Activated CD8-positive, alpha-beta memory T cell treated with anti-CD3 and anti-CD28 coated beads, Interleukin-2, amount 10 ng/mL, durations not matched to agents 7 days and 5 days (primary cell): ENCODE measurements at places on chromosomes 16 and 17.
A peak's percentile ranks its signal among the peaks of the same experiment; 100 is the strongest.

- H3K27me3 ChIP-seq, result peaks cover 11% of the 10 kb centered on the region
- H3K36me3 ChIP-seq, result no peaks in the 10 kb centered on the region
- H3K4me3 ChIP-seq, result no peak overlapping the region
- H3K27ac ChIP-seq, result no peak overlapping the region
Measured at GRCh38 chr16:79792664-79793351, 192.3 kb upstream of the MAF start.

GRCh38 chr17:13387236-13387635, 214.5 kb downstream of the HS3ST3A1 start:
- DNase-seq, result no peak
- H3K4me3 ChIP-seq, result no peak overlapping the region
- no peaks in the 10 kb centered on the region for H3K4me1 ChIP-seq

- peaks cover 16% of the 10 kb centered on the region for H3K27me3 ChIP-seq
- H3K4me3 ChIP-seq, result no peak overlapping the region
- no peak overlapping the region for H3K27ac ChIP-seq
- H3K36me3 ChIP-seq, result no peaks in the 10 kb centered on the region
Measured at GRCh38 chr17:50890675-50891516, 24.7 kb upstream of the TOB1 start.

- no peak for DNase-seq
- H3K27ac ChIP-seq, result no peak overlapping the region
- H3K4me1 ChIP-seq, result peaks cover 2% of the 10 kb centered on the region
- H3K27me3 ChIP-seq, result peaks cover 40% of the 10 kb centered on the region
Measured at GRCh38 chr17:43897831-43898230, 9.5 kb downstream of the MPP2 start.

DNA sequence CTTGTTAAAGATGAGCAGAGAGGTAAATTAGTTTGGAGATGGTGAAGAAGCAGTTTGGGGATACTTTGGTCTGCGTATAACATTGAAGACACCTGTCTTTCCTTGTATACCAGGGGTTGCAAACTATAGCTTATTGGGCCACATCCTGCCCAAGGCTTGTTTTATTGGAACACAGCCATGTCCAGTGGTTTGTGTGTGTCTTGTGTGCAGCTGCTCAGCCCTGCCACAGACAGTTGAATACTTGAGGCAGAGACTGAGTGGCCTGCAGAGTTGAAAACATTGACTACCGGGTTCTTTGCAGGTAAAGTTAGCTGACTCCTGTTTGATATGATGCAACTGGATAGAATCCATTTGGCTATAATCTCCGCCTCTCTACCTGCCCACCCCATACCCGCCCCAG, 224.4 kb downstream of the PRKCA start:
- H3K36me3 ChIP-seq, result peaks cover 19% of the 10 kb centered on the region
- DNase-seq, result peak; percentile 58
- no peaks in the 10 kb centered on the region for H3K27me3 ChIP-seq
- no peak overlapping the region for H3K4me3 ChIP-seq

DNA sequence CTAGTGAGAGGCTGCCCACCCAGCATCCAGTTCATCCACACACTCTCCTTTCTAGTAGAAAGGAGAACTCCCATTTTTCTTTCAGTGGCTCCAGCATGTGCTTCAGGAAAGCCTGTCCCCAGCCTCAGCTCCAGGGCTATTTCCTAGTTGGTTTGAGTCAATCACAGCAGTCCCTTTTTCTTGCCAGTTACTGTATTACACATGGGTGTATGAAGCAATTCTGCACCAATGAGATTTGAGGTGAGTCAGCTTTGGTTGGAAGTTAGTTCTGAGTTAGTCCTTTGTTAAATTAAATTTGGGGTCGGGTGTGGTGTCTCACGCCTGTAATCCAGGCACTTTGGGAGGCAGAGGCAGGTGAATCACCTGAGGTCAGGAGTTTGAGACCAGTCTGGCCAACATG, 24.8 kb downstream of the RAD51D start:
- H3K36me3 ChIP-seq, result peaks cover 18% of the 10 kb centered on the region
- H3K27me3 ChIP-seq, result no peaks in the 10 kb centered on the region
- peaks cover 15% of the 10 kb centered on the region for H3K4me1 ChIP-seq
- H3K27ac ChIP-seq, result no peak overlapping the region

DNA sequence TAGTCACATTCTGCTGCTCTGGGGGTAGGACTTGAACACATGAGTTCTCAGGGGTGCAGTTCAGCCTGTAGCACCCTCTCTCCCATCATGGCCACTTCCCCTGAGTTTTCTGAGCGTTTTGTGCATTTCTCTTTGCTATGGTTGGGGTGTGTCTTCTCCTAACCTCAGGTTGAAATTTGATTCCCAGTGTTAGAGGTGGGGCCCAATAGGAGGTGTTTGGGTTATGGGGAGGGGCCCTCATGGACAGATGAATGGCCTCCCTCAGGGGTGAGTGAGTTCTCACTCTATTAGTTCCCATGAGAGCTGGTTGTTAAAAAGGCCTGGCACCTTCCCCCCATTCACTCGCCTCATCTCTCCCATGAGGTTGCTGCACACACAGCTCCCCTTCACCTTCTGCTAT, 101.1 kb downstream of the FOXL1 start:
- no peak overlapping the region for H3K4me3 ChIP-seq
- no peak for DNase-seq
- no peaks in the 10 kb centered on the region for H3K36me3 ChIP-seq
- H3K27me3 ChIP-seq, result peaks cover 11% of the 10 kb centered on the region
- no peak overlapping the region for H3K27ac ChIP-seq

GRCh38 chr17:77119668-77120301, 21.0 kb upstream of the SEC14L1 start:
- H3K27me3 ChIP-seq, result no peaks in the 10 kb centered on the region
- no peak overlapping the region for H3K4me3 ChIP-seq
- no peaks in the 10 kb centered on the region for H3K36me3 ChIP-seq
- H3K4me1 ChIP-seq, result peaks cover 18% of the 10 kb centered on the region
- no peak overlapping the region for H3K27ac ChIP-seq
- DNase-seq, result no peak

GRCh38 chr16:68250951-68251350, 5.8 kb downstream of the PLA2G15 start:
- H3K36me3 ChIP-seq, result peaks cover 5% of the 10 kb centered on the region
- peaks cover 10% of the 10 kb centered on the region for H3K4me1 ChIP-seq
- no peak overlapping the region for H3K4me3 ChIP-seq
- H3K27ac ChIP-seq, result no peak overlapping the region
- no peak for DNase-seq

- no peaks in the 10 kb centered on the region for H3K4me1 ChIP-seq
- DNase-seq, result no peak
- H3K27me3 ChIP-seq, result no peaks in the 10 kb centered on the region
- peaks cover 3% of the 10 kb centered on the region for H3K36me3 ChIP-seq
- no peak overlapping the region for H3K4me3 ChIP-seq
Measured at GRCh38 chr17:82178499-82179261, 34.0 kb downstream of the CCDC57 start.

DNA sequence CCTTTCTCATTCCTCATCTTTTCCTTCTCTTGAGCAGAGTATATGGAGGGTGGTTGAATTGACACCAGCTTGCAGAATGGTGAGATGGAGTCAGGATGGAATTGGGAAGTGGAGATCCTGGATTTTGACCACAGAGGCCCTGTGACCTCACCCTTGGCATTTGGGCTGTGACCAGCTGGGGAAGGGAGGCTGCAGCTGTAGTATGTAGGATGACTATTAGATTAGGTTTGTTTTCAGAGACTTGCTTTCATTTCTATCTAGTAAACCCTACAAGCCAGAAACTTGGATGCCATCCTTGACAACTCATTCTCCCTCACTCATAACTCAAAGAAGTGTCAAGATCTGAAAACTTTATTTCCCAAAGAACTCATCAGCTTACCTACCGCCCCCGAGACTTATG, 5.9 kb downstream of the GNGT2 start:
- H3K4me1 ChIP-seq, result peaks cover 21% of the 10 kb centered on the region
- H3K27ac ChIP-seq, result no peak overlapping the region
- no peak for DNase-seq
- H3K27me3 ChIP-seq, result no peaks in the 10 kb centered on the region

- peak within 1 kb of the TSS; percentile 88 for H3K4me3 ChIP-seq
- no peaks in the 10 kb centered on the region for H3K36me3 ChIP-seq
- H3K27ac ChIP-seq, result peak within 1 kb of the TSS; percentile 70
- H3K27me3 ChIP-seq, result peaks cover 15% of the 10 kb centered on the region
- H3K4me1 ChIP-seq, result peaks cover 23% of the 10 kb centered on the region
Measured at GRCh38 chr16:83898463-83899271, at the start of gene MLYCD. MLYCD (plus strand) TSS chr16:83899115; CDS start chr16:83899145, 30 bp downstream.

DNA sequence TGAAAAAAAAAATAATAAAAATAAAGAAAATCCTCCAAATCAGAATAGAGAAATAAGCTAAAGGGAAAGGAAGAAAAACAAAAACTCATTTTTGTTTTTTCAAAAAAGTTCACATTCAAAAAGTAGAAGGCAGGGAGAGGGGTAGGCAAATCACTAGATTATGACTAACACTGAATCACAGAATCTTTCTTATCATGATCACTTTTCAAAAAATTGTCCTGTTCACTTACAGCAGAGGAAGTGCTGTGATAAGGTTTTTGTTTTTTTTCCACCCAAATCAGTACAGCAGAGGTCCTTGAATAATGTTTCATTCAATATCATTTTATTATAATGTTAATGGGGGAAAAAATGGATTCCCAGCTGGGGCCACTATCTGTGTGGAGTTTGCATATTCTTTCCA, 106.4 kb downstream of the CA4 start:
- peaks cover 8% of the 10 kb centered on the region for H3K36me3 ChIP-seq
- H3K4me1 ChIP-seq, result no peaks in the 10 kb centered on the region
- DNase-seq, result no peak
- H3K27ac ChIP-seq, result no peak overlapping the region

DNA sequence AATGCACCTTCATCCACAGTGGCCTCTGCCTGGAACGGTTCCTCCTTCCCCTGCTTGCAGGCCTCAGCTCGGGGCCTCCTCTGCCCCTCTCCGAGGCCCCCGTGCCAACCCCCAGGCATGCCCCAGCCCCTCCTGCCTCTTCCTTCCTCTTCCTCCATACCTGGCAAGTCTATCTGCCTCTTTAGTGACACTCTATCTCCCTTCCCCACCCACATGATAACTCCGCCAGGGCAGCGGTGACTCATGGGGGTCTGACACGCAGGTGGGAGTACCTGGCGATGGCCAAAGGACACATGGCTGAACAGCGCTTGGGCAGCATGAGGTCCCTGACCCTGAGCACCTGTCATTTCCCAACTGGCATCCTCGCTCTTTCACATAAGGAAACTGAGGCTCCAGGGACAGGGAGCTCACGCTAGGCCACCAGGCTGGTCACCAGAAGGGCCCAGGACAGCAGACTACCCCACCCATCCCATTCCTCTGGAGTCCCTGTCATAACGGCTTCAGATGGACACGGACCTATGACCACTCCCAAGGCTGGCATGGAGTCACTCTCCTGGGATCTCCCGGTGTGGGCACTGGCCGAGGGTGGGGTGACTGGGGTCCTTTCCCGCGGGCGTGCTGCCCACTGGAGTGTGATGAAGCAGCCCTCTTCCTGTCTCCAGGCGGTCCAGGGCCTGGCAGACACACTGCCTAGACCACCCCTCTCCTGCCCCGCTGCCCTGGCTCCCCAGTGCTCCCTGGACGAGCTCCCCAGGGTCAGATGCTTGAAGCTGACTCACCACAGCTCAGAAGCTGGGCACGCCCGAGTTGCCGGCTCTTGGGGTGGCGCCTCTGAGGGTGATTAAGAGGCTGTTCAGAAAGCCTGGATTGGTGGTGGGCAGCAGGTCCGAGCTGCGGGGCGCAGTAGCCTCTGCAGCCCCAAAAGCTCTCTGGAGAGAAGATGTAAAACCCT, 100.6 kb downstream of the ENGASE start:
- no peak overlapping the region for H3K4me3 ChIP-seq
- no peaks in the 10 kb centered on the region for H3K27me3 ChIP-seq
- H3K4me1 ChIP-seq, result no peaks in the 10 kb centered on the region
- no peak overlapping the region for H3K27ac ChIP-seq
- H3K36me3 ChIP-seq, result no peaks in the 10 kb centered on the region
- DNase-seq, result no peak

- no peaks in the 10 kb centered on the region for H3K36me3 ChIP-seq
- no peaks in the 10 kb centered on the region for H3K27me3 ChIP-seq
Measured at GRCh38 chr16:86869288-86870022, 291.1 kb downstream of the FOXL1 start.

DNA sequence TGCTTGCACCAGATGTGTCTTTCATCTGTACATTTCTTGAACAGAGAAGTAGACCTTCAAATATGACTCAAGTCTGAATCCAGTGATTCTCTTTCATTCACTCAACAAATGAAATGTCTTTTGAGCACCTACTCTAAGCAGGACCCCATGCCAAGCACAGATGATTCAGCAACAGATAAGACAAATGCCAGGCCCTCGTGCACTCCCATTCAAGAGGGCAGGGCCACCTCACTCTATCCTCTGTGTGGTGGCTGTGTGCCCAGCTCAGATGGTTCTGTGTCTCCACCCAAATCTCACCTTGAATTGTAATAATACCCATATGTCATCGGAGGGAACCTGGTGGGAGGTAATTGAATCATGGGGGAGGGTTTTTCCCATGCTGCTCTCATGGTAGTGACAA, 74.1 kb upstream of the NKD1 start:
- H3K27me3 ChIP-seq, result peaks cover 28% of the 10 kb centered on the region
- H3K27ac ChIP-seq, result no peak overlapping the region
- no peak overlapping the region for H3K4me3 ChIP-seq
- H3K4me1 ChIP-seq, result peaks cover 13% of the 10 kb centered on the region

DNA sequence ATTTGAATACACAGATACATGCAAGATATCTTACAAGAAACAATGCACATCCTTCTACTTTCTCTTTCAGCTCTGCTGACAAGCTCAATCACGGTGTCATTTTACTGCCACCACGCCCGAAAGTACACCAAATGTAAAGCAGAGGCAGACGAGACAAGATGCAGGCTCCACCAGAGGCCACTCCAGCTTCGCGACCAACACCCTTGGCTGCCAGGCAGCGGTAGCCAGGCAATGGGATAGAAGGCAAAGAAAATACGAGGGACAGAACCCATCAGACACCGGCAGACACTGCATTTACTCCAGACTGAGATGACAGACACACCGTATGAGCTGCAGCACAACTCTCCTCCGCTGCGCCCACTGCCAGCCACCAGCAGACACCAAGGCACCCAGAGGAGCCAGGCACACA, 41.0 kb downstream of the USP22 start:
- peak overlapping the region; percentile 26 for H3K27ac ChIP-seq
- peaks cover 44% of the 10 kb centered on the region for H3K36me3 ChIP-seq

GRCh38 chr16:88449267-88449561, 3.9 kb upstream of the ZFPM1 start:
- no peak overlapping the region for H3K4me3 ChIP-seq
- H3K36me3 ChIP-seq, result no peaks in the 10 kb centered on the region
- H3K27me3 ChIP-seq, result no peaks in the 10 kb centered on the region
- peaks cover 6% of the 10 kb centered on the region for H3K4me1 ChIP-seq
